ENCODE measurements at places on chromosomes 6 and 20.
A peak's percentile ranks its signal among the peaks of the same experiment; 100 is the strongest.

- peak; percentile 50 for DNase-seq
Measured at GRCh38 chr6:28880894-28881780, 42.6 kb downstream of the TRIM27 start.

- DNase-seq: no peak
Measured at GRCh38 chr6:36382976-36383375, 4.5 kb downstream of the ETV7 start.

DNA sequence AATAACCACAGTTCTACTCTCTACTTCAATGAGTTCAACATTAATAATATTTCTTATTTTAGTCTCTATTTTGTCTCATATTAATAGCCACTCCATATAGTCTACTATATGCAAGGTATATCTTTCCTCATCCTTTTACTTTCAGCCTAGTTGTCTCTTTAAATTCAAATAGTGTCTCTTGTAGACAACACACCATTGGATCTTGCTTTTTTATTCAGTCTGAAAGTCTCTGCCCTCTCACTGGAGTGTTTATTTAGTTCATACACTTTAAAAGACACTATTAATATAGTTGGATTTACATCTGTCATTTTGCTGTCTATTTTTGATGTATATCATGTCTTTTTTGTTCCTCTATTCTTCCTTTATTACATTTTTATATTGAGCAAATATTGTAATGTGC lies 103.5 kb downstream of the RFPL4B start:
- no peak for DNase-seq

GRCh38 chr20:38445381-38445796 lies 10.3 kb upstream of the SNHG17 start:
- no peak for DNase-seq

DNA sequence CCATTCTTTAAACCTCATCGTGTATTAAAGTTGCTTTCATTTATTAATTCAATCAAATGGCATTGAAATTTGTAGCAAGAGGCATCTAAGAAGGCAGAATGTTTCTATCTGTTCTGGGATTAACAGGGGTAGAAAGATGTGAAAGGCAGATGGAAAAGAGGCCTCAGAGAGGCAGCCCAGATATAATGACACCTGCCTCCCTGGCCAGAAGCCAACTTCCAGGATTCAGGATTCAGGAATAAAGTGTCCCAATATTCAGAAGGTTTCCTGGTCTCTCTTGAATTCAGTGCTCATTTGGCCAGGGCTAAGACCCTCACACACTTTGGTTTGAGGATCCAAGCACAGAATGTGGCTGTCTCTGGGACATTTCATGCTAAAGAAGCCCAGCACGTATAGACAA lies 39.9 kb downstream of the HLA-B start:
- DNase-seq: no peak

DNA sequence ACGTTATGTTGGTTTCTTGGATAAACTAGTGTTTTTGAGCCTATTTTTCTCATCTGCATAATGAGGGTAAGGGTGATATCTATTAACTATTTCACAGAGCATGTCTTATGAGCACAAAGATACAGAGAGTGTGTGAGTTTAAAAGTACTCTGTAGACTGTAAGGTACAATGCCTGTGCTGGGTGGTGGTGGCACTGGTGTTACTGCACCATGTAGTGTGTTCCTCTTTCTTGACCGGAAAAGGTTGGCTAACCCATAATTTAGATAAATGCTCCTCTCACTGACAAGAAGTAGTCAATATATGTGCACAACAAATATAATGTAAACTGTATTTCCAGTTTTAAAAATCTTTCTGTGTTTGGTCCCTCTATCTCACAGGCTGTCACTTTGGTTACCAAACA lies 116.2 kb upstream of the MMS22L start:
- no peak for DNase-seq

GRCh38 chr6:160227769-160228161 lies 30.9 kb downstream of the SLC22A2 start:
- no peak for DNase-seq

GRCh38 chr6:8175046-8175777 lies 72.9 kb upstream of the EEF1E1 start:
- DNase-seq: no peak

DNA sequence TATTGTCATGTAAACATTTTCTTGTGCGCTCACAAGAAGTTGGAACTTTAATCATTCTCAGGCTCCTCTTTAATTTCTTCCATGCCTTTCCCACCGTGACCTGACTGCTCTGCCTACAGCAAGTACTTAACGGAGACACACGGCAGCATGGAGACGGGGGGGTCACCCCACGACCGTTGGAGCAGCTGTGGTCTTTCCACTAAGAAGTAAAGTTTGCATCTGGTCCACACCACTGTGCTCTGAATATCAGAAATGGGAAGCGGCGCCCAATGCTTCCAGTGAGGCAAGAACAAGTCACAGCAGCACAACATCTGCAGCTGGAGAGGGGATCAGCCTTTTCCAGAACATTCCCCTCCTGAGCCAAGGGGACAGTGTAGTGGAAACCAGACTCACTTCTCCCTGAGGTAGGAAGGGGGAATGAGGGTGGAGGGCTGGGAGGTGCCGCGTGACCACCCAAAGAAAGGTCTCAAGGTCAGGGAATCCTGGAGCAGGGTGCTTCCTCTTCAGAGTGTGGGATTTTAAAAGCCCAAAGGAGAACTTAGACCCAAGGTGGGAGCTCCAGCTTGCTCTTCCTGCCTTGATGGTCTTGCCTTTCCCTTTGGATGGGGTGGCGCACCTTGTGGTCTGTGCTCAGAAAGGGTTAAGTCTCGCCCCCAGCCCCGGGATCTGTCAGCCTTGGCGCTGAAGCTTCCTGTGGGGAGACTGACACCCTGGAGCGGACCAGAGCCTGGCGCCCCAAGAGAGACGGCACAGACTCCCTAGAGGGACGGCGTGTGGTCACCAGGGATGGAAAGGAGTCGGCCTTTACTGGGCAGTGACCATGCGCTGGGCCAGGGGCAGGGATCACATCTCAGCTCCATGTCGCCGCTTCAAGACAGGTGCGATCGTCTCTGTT lies 25.6 kb upstream of the SMOC2 start:
- DNase-seq: no peak

DNA sequence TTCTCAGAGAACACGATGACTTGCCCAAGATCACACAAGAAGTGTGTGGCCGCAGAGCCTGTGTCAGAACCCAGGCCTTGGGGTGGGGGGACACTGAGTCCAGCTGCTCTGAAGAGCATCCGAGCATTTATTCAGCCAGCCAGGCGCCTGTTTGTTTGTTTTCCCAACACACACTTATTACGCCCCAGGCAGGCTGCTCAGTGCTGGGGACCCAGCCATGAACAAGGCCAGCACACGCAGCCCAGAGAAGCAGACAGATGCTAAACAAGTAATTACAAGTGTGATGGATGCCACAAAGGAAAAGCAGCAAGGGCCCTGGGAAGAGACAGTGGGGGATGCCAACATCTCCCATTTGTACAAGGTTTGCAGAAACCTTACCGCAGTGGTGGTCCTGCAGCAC lies 19.4 kb upstream of the SIRPA start:
- no peak for DNase-seq

GRCh38 chr6:42271834-42272805 lies 54.5 kb upstream of the MRPS10 start:
- no peak for DNase-seq

GRCh38 chr6:127515234-127515793 lies 3.8 kb downstream of the MTCL3 start:
- DNase-seq: no peak

- no peak for DNase-seq
Measured at GRCh38 chr20:9092655-9093054, 23.8 kb downstream of the PLCB4 start.

GRCh38 chr6:157135691-157136090 lies 187.6 kb downstream of the TMEM242 start:
- no peak for DNase-seq

- DNase-seq: no peak
Measured at GRCh38 chr6:129894921-129895320, 33.8 kb upstream of the TMEM244 start.

GRCh38 chr6:139161817-139162284 lies 27.0 kb downstream of the HECA start:
- DNase-seq: peak; percentile 55

DNA sequence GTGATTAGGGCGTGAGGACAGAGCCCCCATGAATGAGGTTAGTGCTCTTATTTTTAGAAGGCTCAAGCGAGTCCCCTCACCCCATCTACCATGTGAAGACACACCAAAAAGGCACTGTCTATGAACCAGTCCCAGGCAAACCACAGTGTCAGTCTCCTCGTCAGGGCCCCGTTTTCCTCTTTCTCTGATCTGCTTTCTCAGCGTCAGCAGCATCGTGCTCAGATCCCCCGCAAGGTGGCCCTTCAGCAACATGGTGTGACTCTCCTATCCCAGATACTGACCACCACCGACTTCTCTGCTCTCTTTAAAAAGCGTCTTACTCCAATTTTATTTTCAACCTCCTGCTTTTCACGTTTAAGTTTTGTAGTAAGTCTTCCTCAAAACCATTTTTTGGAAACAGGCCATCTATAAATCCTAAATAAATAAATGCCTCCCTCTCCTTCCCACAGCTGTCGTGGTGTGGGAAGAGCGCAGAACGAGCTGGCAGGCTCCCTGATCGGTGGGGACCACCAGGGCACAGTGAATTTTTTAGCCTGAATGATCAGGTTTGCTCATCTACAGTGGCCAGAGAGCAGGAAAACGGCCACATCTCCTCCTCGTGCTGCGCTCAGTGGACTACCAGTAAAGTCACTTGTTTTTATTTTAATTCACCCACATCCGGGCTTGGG lies 113.1 kb downstream of the BMP7 start:
- no peak for DNase-seq

DNA sequence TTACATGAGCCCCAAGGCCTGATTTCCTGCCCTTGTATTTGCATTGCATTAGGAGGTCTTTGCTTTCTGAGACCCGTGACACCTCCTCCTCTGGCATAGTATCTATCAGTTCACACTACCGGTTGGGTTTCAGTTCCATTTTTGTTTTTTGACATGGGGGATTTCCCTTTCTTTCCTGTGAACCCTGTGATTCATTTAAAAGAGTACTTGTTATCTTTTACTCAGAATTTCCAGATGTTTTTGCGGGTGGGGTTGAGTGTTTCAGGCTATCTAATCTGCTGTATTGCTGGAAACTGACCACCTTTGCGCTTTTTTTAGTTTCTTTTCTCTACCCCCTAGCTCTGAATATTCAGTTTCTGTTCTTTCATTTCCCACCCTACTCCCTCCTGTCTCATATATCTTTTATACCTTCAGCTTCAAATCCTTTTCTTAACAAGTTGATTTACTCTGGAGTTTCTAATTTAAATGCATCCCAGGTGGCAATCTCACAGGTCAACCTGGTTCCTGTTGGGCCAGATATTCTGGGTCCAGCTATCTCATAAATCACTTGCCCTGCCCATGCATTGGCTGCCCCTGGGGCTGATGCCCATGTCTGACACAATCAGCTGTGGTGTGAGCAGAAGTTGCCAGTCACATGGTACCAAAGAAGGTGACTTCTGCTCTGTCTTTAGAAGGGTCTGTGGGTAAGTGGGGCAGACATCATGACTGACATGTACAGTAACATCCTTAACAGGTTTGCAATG lies 14.3 kb upstream of the NCOA3 start:
- DNase-seq: peak; percentile 38

DNA sequence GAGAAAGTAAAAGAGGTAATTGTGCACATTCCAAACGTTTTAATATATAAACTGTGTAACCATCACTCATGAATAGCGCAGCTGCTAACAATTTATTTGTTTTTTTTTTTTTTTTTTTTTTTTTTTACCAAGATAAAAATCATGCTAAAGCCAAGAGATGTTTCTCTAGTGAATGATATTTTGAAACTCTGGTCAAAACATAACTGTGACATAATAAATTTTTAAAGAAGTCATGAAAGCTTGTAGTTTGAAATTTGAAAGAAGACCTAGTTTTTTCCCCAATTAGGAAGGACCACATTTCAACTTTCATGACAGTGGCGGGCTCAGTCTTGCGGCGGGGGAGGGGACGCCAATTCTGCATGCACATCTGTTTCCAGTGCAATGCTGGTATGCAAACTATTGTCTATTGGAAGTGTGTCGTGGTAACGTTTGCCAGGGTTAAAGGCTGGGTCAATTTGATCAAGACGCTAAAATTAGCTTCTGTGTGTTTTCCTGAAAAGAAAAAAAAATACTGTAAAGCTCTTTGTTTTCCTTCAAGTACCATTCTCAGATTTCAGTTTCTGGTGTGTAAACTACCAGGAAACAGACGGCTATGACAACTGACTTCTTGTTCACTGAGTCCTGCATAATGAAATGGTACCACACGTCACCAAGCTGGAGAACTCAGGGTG lies 211.9 kb downstream of the FOXC1 start:
- no peak for DNase-seq

DNA sequence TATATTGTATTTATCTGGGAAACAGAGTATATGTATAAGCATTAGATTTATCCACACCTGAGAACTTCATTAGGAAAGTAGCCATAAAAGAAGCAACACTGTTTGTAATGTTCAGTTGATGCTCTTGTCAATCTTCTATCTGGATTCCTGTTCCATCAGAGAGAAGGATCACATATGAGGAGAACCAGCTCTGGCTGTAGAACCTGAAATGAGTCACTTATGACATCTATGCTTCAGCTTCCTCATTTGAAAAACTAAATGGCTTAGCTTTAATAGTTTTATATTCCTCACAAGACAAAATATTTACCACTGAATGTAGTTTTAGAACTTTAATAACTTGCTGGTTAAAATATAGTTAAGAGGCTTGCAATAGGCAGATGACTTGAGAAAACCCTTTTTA lies 144.7 kb downstream of the TASP1 start:
- no peak for DNase-seq

- no peak for DNase-seq
Measured at GRCh38 chr6:143410859-143411270, 39.6 kb downstream of the ADAT2 start.

DNA sequence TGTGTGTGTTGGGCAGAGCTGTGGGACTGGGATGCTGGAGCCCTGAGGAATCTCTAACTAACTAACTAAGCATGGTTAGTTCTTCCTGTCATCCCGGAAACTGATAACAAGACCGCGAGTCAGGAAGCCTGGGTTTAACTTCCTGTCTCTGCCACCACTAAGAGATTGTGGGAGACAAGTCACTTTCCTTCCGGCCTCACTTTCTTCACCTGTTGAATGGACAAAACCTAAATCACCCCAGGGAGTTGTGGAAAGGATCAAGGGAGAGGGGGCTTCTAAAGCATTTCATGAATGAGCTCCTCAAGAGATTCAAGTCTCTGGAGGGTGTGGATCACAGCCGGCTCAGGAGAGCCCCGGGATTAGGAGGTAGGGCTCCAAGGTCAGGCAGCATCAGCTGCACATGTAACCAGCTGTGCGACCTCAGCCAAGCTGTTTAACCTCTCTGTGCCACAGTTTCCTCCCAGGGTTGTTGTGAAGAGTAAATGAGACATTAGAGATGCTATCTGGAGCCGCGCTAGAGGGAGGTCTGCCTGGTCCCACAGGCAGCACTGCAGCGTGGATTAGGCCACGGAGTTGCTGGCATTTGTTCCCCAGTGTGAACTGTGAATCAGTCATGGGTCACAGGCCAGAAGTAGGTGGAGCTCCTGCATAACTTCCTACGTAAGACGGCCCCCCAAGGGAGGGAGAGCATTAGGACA lies 105.1 kb downstream of the TOX2 start:
- DNase-seq: peak; percentile 13

- no peak for DNase-seq
Measured at GRCh38 chr20:49281913-49282467, 4.1 kb upstream of the ZNFX1 start.
